Heart right ventricle (tissue), 16 donors: ENCODE measurements at places on chromosomes 6 and 20. TPM values are rescaled to one million over a fixed set of nuclear protein-coding genes. Genes with fewer than 3 reads are reported as not detected.

DNA sequence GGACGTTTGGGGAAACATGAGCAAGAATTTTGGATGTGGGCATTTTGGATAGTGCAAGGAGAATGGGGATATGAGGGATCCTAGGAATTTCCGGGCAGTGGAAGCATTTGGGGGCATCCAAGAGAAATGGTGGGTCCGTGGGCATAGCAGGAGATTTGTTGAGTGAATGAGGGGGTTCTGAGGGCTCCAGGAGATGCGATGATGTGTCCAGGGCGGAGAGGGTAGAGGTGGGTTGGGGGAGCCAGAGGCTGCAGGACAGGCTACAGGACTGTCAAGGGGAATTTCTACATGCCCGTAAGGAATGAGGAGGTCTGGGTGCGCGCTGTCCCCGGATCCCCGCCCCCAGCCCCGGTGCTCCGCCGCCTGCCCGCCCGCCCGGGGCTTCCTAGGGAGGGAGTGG lies 364 bp downstream of the FRS3 start:
- DNase-seq, result no peak

The BACH2 gene
- 2.9 TPM for total RNA-seq

- DNase-seq, result no peak
Observed at GRCh38 chr20:278181-278580, 12.4 kb downstream of the C20orf96 start.

The ZNF322 gene
- 13.9 TPM for total RNA-seq

The NKAPL gene
- total RNA-seq, result 6.4 TPM

The NRSN1 gene
- not detected for total RNA-seq

The MAP1LC3A gene
- total RNA-seq, result 70.8 TPM
